Daoy (cell line): ENCODE measurements at places on chromosomes 12 and 14. TPM values are rescaled to one million over a fixed set of nuclear protein-coding genes. Genes with fewer than 3 reads are reported as not detected.
A peak's percentile ranks its signal among the peaks of the same experiment; 100 is the strongest.

GRCh38 chr12:98262902-98263301 is 252.5 kb upstream of the TMPO start:
- DNase-seq = no peak

P2RX2 gene
- not detected in 2 replicates for total RNA-seq

NEUROD4 gene
- not detected in 2 replicates for total RNA-seq

DNA sequence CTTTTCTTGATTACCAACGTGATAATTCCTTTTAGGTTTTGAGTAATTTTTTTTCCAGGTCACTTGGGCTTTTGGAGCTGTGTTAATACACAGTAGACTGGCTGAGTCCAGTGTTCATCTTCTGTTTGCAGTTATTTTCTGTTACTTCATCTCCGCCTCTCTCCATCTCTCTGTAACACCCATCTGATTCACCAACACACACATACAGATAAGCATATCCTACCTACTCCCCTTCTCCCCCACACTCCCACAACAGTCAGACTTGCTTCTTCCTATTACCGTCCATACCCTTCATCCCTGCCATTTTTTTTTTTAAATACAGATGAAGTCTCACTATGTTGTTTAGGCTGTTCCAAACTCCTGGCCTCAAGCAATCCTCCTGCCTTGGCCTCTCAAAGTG is 72.7 kb upstream of the MANSC4 start:
- no peak for DNase-seq

OASL gene
- 29.6 and 38.7 TPM in 2 replicates for total RNA-seq

DNA sequence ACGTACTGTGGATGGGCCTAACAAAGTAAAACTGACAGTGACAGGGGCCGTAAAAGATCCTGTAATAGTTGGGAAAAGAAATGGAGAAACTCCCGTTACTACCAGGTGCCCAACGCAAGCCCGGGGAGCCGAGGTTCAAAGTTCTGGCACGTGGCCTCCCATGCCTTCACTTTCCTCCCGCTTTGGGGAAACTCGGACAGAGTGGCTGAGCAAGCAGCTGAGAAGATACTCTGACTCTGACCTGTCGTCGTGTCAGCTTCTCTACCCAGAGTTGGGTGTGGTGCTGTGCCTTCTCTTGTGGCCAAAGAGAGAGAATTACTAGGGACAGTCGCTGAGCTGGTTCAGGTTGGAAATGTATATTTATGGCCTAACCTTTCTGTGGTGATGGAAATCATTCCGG is 1.7 kb downstream of the B4GALNT3 start:
- no peak for DNase-seq

DNA sequence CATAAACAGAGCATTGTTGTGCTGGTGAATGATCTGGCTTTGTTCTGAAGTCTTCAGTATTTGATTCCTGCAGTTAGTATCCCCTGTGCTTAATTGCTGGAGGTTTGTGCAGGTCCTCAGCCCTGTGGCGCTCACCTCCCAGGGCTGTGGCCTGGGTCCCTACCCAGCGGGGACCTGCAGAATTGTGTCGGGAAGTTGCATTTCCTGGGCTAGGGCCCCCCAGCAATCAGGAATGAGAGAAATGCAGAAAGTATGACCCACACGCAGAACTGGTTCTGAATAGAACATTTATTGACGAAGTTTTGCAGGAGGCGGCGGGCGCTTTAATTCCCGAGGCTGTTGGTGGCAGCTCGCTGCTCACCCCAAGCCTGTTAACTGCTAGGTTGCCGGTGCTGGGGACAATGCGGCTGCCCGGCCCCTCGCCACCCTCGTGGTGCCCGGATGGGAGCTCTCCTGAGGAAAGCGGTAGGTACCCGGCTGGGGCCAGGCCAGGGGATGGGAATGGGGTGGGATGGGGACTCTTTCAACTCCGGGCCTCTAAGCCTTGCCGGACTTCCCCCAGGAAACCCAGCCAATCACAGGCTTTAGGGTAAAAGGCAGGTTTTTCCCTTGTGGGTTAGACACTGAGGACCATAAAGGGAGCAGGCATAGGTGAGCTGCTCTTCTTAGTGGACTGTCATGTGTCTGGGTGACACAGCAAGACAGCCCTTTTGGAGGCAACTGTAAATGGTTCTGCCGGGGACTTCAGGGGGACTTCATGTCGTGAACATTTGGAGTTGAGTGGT is 11.6 kb downstream of the PLEKHG3 start:
- no peak for DNase-seq

RHEBL1 gene
- total RNA-seq = 6.3 and 11.0 TPM in 2 replicates

DNA sequence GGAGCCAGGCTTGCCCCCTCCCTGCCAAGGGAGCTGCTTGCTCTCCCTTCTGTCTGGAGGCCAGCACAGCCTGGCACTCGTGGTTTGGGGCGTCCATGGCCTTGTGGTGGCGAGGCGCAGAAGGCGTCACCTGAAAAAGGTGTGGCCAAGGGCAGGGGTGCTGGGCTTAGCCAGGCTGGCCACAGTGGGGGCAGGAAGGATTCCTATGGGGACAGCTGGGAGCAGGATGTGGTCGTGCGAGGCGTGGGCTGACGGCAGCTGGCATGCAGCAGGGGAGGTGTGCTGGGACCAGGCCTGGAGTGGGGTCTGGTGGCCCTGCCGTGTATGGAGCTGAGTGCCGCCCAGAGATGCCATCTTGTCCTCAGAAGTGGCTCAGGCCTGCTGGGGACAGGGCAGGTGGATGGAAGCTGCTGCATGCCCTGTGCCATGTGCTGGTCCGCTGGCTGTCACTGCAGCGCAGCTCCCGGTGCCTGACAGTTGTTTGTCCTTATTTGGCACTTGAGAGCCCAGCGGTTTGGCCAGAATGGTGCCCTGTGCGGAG is 30.0 kb downstream of the SH2B3 start:
- peak; percentile 45 for DNase-seq

GRCh38 chr14:91509878-91510170 is 286 bp downstream of the PPP4R3A start:
- DNase-seq = no peak

- no peak for DNase-seq
Observed at GRCh38 chr12:30063435-30063945, 279.7 kb upstream of the TMTC1 start.

OR4L1 gene
- total RNA-seq = not detected in 2 replicates

PYM1 gene
- 49.1 and 59.7 TPM in 2 replicates for total RNA-seq

CD4 gene
- not detected in 2 replicates for total RNA-seq

DNA sequence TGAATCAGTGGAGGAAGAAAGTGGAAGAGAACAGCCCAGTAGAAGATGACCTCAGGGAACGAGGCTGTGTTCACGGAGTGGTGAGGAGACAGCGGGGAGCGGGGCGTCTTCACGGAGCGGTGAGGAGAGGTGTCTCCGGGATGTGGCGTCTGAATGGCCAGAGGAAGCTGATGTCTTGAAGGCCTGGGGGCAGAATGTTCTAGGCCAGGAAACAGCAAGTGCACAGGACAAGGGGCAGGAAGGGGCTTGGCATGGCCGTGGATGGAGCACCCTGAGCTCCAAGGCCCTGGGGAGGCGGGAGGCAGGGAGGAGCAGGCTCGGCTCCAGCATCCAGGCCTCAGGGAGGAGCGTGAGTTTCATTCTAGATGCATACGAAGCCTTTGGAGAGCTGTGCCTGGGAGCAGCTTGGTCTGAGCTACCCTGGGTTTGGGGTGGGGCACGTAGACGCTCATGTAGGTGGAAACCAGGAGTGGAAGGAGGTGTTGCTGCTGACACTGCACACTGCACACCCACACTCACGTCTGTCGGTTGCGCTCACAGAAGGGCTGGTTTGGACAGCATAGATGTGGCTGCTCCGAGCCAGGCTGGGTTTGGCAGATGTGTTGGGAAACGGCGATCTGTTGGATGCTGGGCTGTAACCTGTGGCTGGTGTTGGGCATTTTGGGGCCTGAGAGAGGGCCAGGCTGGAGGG is 131.6 kb downstream of the ADGRD1 start:
- DNase-seq = peak; percentile 2
